T-helper 2 cell (primary cell): ENCODE measurements at places on chromosomes 16 and 17.

DNA sequence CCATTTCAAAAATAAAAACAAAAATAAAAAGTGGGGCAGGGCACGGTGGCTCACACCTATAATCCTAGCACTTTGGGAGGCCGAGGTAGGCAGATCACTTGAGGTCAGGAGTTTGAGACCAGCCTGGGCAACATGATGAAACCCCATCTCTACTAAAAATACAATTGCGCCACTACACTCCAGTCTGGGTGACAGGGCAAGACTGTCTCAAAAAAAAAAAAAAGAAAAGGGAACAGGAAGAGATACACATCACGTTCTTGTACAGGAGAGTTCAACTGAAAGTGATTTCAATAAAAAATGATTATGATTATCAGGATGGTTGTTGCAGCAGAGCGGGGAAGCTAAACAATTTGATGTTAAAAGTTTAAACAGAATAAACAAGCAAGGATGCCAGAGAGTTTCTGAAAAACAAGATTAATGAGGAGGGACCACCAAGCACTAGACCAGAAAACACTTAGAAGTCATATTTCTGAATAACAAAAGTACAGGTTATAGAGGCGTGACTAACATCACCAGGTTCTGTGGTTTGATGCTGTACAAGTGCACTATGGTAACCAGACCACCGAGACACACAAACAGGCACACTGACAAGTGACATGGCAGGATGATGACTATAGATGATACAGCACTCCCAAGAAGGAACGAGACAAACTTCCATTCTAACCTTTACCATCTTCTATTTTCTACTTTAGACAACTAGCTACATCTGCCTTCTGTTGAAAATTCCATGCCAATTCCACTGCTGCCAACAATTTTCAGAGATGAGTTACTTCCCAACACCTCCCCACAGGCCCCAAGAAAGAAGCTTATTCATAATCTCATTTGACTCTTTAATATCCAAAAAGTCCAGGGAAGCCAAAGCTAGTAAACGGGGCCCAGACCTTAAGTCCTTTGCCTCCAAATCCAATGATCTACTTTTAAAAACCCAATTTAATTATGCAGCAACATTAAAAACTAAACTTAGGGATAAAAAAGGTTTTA, 11.8 kb downstream of the DNAJA2 start:
- peak; percentile 27 for DNase-seq

- no peak for DNase-seq
These were observed 326.6 kb downstream of the PHKB start for GRCh38 chr16:47787696-47788095.

- no peak for DNase-seq
These were observed 166.8 kb downstream of the PRKCB start for GRCh38 chr16:24002619-24003018.

- DNase-seq, result no peak
These were observed 25.1 kb upstream of the TMC7 start for GRCh38 chr16:18958621-18959029.

GRCh38 chr16:25109643-25110042, 1.9 kb upstream of the LCMT1 start:
- no peak for DNase-seq

GRCh38 chr16:66616592-66616991, 12.1 kb downstream of the CMTM3 start:
- no peak for DNase-seq

GRCh38 chr16:50841081-50841886, 99.4 kb downstream of the CYLD start:
- DNase-seq, result peak; percentile 57

DNA sequence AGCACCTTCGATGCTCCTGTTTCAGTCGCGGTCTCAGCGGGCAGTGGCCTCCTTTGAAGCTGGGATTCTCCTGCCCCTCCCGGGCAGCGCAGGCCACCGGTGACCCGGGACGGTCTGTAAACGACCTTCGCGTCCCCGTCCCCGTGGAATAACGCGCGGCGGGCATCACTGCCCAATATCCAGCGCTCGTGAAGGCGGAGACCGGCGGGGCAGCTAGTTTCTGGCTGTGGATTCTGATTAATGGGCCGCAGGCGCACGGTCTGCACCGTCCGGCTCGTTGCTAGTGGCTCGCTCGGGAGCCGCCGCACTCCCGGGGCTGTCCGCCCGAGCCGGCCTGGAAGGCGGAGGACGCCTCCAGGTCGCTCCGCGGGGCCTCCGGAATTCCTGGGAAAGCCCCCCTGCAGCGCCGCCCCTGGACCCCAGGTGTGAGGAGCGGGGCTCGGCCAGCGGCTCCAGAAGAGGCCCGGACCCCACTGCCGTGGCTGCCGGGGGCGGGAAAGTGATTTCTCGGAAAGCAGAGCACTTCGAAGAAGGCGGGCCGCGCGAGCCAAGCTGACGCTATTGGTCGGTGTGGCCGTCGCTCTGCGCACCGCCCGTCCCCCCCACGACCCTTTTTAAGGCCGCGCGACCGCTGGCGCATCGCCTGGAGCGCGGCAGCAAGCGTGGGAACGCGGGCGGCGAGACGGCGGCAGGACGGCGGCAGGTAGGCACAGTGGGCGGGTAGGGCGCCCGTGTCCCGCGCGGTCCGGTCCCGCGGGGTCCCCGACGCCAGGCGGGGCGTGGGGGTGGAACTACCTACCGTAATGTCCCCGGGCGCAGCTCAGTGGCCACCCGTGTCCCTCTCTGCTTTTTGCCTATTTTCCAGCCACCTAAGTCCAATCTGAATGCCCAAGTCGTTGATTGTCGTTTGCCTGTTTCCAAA, at the start of gene IRF8:
Gene IRF8 (plus strand): TSS at position 642 of the 922 bp plus-strand sequence. CDS start 3,854 bp downstream, outside the sequence.
- DNase-seq, result peak; percentile 59

- no peak for DNase-seq
These were observed 364.5 kb upstream of the XYLT1 start for GRCh38 chr16:17835118-17835876.

DNA sequence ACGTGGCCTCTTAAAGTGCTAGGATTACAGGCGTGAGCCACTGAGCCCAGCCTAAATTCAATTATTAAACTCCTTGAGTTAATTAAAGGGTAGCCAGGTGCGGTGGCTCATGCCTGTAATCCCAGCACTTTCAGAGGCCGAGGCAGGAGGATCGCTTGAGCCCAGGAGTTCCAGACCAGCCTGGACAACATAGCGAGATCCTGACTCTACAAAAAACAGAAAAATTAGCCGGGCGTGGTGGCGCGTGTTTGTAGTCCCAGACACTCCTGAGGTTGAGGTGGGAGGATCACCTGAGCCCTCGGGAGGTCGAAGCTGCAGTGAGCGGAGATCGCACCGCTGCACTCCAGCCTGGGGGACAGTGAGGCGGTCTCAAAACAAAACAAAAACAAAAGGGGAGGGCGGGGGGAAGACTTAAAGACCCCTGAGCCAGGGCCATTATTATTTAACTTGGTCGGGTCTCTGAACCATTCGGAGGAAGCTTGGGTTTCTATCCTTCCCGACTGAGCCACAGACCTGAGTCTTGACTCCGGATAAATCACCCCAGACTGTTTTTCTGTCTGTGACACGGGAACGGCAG, 19.5 kb downstream of the BCL7C start:
- no peak for DNase-seq

DNA sequence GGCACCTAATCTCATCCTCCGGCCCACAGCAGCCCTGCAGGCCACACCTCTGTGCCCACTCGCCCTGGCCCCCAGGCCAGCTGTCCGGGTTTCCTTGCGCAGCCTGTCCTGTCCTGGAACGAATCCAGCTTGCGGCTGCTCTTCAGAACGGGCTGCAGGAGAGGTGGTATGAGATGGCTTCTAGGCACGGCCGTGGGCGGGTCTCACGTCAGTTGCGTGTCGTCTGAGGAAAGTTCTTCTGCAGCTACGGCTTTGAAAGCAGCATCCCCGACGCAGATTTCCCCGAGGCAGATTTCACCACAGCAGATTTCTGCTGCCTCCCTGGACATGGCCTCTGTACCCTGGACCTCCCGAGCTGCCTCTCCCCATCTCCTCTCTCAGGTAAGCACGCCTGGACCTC, 18.2 kb downstream of the GALNS start:
- no peak for DNase-seq

GRCh38 chr16:3358871-3359270, 3.2 kb downstream of the OR2C1 start:
- no peak for DNase-seq
